Motor neuron (in vitro differentiated cells): ENCODE measurements at places on chromosomes 7 and 10. TPM values are rescaled to one million over a fixed set of nuclear protein-coding genes. Genes with fewer than 3 reads are reported as not detected.

Gene PRSS37
- total RNA-seq, result 0.17 and 0.27 TPM in 2 replicates

Gene LMTK2
- 14.2 TPM in 2 replicates for total RNA-seq

Gene GRM3
- 0.05 TPM in 1 of 2 replicates, not detected in the other for total RNA-seq

Gene CPA2
- total RNA-seq, result 0.39 and 1.1 TPM in 2 replicates

Gene VENTX
- total RNA-seq, result 0.16 TPM in 1 of 2 replicates, not detected in the other
